Inflammatory macrophage (primary cell): ENCODE measurements at places on chromosomes 1 and 21.

DNA sequence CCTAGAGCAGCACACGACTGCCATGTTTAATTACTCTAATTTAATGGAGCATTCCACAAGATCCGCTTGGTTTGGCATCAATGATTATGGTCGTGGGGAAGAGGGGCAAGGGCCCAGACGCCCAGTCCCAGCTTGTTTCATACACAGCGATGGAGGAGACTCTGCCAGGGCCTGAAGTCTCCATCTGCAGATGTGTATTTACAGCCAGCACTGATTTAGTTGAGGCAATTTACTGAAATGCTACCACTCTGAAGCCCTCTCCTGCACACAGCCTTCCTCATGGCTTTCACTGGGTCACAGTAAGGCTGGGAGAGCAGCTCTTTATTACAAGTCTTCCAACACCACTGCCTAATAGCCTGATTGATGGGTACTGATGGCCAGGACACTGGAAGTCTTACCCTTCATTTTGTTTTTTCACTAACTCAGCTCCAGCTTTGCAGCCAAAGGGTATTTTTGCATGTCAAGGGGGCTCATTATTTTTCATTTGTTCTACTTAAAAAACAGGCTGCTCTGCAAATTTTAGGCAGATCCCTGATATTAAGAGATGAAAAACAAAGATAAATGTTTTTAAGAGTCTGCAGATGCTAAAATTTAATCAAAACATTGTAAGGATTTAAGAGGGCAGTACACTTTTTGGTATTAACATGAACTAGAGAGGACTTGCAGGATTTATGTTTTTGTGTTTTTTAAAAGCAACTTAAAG, 236.3 kb downstream of the SIPA1L2 start:
- no peak for DNase-seq

- DNase-seq = no peak
Observed at GRCh38 chr1:51728611-51729155, 111.8 kb downstream of the OSBPL9 start.

- peak; percentile 60 for DNase-seq
Observed at GRCh38 chr1:46001081-46001785, 131.2 kb downstream of the PIK3R3 start.

- DNase-seq = no peak
Observed at GRCh38 chr1:239011382-239011781, 375.0 kb upstream of the CHRM3 start.

- DNase-seq = no peak
Observed at GRCh38 chr1:180366371-180367068, 135.9 kb downstream of the ACBD6 start.

DNA sequence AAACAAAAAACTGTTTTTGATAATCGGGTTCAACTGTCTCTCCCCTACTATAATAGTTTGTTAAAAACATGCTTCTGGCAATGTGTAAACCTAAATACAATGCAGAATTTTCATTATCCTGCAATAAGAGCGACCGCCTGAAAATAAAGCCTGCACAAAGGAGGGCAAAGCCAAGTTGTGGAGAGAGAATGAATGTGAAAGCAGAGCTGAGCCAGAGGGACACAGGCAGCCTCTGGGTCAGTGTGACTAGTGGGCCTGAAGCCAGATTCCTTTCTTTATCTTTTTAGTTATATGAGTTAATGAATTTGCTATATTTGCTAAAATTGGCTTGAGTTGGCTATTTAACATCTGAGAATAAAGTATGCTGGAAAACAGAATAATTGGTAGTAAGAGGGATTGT, 615.2 kb downstream of the PLA2G4A start:
- DNase-seq = no peak

DNA sequence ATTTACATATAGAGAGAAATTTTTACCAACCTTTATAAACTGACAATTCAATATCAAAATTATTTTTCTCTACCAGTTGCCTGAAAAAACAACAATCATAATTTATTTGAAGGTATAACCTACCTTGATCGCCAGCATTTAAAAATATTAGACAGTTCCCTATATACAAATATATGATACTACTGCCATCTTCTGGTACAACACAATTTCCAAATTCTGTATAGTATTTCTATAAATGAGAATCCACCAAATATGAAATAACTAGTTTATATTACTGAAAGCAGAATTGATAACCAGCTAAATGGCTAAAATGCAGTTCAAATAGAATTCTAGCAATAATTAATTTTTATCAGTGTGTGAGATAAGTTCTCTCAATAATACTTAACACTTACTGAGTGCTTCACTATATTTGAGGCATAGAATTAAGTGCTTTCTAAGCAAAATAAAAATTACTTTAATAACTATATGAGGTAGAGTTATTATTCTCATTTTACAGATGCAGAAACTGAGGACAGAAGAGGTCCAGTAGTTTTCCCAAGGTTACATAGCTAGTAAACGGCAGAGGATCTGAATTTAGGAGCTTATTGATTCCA, 75.6 kb downstream of the PIGK start:
- peak; percentile 21 for DNase-seq

DNA sequence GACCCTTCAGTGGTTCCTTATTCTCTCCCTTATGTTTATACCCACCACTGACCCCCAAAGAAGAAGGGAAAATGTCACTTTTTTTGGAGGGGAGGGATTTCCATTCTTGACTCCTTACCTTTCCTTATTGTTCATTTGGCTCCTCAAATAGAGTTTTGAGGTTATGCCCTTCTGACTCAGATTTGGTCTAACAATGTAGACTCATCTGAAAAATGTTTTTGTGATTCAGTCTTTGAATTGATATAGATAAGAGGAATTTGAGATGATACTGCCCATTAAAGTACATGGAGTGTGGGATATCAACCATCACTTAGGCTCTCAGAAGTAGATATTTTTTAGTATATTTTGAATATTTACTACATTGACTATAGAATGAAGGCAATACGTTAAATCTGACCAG, 16.1 kb downstream of the USP1 start:
- DNase-seq = no peak

GRCh38 chr1:235739631-235740030, 90.0 kb upstream of the GNG4 start:
- DNase-seq = no peak

- no peak for DNase-seq
Observed at GRCh38 chr1:6392809-6393399, 663 bp downstream of the ACOT7 start.

DNA sequence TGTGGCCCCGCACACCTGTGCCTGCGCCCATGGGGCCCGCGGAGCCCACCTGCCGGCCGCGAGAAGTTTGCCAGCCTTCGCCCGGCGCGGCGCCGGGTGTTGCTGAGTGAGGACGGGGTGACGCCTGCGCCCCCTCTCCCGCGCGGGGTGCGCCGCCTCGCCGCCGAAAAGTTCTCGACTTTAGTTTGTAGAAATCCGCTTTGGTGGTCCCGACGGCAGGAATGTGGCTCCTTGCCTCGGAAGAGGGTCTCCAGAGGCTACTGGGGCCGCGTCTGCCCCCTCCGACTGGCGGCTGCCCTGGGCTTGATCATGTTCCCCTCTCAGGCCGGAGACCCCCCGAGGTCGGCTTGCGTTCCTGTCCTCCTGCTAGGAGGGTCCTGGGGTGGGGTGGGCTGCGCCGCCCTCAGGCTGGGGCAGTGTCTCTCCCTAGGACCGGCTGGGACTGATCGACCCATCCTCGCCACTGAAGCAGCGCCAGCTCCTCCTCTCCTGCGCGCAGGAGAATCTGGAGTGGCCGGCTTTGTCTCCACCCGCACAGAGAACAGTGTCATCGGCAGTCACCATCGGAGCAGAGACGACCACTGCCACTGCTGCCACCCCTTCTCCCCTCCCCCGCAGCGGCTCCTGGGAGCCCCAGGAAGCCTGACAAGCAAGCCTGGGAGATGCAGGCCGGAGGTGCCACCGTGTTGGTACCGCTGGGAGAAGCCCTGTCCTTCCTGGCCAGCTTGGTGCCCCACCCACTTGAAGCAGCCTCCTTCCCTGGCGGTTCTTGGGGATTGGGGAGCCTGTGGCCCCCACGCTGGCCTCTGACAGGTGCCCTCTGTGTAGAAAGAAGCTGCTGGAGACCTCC, 553 bp upstream of the SLC30A2 start:
- no peak for DNase-seq

- no peak for DNase-seq
Observed at GRCh38 chr1:17588048-17588871, 48.8 kb downstream of the ARHGEF10L start.

- no peak for DNase-seq
Observed at GRCh38 chr1:27372808-27373690, 1.6 kb downstream of the FCN3 start.

- DNase-seq = no peak
Observed at GRCh38 chr1:11767922-11768704, 6.1 kb downstream of the C1orf167 start.

GRCh38 chr1:182625719-182626504, 21.7 kb upstream of the RGS16 start:
- DNase-seq = no peak

- peak; percentile 41 for DNase-seq
Observed at GRCh38 chr1:192610112-192610889, 25.6 kb upstream of the RGS13 start.

DNA sequence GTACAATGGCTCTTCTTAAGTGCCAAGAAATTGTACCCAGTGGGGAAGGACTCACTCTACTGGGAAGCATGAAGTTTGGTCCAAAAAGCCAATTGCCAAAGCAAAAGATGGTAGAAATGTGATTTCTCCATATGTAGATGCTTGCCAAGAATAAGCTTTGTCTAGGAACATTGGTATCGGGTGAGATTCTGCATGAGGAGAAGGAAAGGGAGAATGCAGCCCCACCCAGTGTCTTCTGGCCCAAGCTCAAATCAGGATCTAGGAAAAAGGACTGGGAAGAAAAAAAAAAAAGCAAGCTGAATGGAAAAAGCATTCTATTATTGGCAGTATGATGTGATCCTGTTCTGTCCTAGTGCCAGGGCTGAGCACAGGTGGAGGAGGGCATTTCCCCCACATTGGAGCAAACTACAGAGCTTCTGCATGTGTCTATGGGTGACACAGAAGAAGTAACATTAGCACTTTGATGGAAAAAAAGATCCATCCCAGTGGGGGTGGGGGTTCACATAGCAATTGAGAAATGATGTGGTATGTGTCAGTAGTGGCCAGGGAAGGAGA, 226.6 kb downstream of the KCNH1 start:
- DNase-seq = no peak
